ENCODE measurements at places on chromosomes 12 and 14.

GRCh38 chr14:68458840-68459469, 333.9 kb downstream of the ZFP36L1 start:
- peak; percentile 98 for DNase-seq

GRCh38 chr12:30251546-30251945, 444.1 kb downstream of the IPO8 start:
- DNase-seq: no peak

GRCh38 chr14:71933001-71933587, 865 bp downstream of the RGS6 start:
- DNase-seq: no peak

DNA sequence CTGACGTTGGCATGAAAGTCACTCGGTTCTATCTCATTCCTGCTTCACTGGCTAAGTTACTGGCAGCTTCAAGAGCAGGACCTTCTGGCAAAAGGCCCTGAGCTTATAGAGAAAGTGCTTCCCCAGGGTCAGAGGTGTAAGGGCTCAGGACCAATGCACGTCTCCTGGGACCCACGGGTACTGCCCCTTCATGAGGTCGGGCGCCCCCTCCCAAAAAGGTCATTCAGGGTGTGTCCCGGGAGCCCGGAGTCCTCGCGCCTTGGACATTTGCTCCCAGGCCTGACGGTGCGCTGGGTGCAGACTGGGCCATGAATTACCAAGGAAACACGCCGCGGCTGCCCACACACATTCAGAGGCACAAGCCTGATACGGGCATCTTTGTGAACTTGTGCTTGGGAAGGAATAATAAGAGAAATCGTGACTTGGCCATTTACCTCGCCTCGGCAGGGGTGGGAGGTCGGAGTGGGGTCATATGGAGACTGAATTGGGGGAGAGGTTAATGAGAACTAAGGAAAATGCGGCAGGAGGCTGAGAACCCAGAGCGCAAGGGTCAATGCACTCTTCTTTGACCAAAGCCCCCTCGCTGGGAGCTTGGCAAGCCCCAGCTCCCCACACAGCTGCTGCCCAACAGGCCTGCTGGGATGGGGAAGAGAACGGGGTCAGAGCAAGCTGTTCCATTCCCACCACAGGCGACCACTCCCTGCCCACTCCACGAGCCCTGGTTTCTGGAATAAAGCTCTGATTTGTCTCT, 15.7 kb upstream of the SLC6A12 start:
- no peak for DNase-seq

- DNase-seq: no peak
These were observed 35.7 kb upstream of the GPR132 start for GRCh38 chr14:105100910-105101309.

- peak; percentile 8 for DNase-seq
These were observed 145.4 kb upstream of the ABCD2 start for GRCh38 chr12:39764944-39765560.

DNA sequence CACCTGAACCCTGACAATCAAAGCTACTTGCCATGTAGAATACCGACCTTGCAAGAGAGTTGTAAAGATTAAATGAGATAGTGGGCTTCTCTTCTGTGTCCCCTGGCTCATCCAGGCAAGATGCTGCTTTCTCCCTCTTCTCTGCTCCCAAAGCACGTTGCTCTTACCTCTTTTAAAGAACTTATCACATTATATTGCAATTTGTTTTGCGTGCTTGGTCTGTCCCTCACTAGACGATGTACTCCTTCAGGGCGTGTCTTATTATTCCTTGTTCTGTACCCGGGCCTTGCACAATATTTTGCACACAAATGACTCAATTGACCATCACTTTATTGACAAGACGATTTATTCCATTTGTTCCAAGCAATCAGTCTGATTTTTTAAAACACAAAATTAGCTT, 3.3 kb downstream of the DCN start:
- no peak for DNase-seq

GRCh38 chr14:91946622-91947474, 646 bp downstream of the FBLN5 start:
- peak; percentile 2 for DNase-seq

All from A172 (cell line).